Astrocyte (in vitro differentiated cells and primary cell): ENCODE measurements at places on chromosomes 5 and 9.

GRCh38 chr5:28215091-28215490 lies 1176.7 kb upstream of the CDH9 start:
- no peak for DNase-seq

- DNase-seq: no peak
Measured at GRCh38 chr9:105419816-105420597, 27.8 kb upstream of the FSD1L start.

GRCh38 chr5:51495672-51496071 lies 112.4 kb downstream of the ISL1 start:
- peak; percentile 78 for DNase-seq

GRCh38 chr9:126341902-126342301 lies 15.3 kb downstream of the MVB12B start:
- no peak for DNase-seq

DNA sequence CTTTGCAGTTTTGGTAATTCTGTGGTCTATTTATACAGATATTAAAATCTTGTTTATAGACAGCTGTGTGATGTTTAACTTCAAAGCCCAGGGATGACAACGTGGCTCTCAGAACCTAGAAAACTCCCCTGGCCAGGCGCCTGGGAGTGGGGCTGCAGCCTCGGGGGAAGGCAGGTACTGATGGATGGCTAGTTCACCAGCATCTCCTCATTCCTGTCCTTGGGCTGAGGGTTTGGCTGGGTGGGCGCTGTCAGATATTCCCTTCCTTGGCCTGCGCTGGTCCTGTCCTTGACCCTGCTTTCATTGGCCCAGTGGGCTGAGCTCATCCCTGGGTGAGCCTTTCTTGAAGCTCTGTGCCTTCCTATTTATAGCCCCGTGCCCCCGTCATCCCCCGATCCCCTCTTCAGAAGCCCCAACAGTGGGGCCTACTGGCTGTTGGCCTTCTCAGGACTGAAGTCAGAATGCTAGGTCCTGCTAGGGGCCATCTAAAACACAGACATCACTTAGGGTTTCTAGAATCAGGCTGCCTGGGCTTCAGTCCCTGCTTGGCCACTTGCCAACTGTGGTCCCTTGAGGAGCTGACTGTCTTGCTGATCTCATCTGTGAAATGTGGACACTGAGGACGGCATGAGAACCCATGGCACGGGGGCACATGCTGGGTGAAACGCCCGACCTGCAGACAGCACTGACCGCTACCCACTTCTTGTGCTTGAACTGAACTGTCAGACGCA lies 20.9 kb downstream of the SH3GLB2 start:
- DNase-seq: no peak

DNA sequence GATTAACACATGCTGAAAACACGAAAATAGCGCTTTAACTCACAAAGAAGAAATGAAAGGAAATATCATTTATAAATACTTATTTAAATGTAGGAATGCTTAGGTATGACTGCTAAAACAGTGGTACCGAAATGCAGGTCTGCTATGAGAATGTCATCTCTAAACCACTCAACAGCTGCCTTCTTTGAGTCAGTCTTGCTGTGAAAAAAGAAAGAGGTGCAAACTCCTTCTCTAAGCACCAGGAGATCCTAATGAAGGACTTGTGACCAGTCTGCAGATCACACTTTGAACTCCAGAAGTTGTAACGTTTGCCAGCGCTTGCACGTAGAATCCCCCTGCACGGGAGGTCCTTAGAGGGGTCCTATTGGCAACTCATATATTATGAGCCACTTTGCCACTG lies 86.6 kb downstream of the TRIO start:
- no peak for DNase-seq

DNA sequence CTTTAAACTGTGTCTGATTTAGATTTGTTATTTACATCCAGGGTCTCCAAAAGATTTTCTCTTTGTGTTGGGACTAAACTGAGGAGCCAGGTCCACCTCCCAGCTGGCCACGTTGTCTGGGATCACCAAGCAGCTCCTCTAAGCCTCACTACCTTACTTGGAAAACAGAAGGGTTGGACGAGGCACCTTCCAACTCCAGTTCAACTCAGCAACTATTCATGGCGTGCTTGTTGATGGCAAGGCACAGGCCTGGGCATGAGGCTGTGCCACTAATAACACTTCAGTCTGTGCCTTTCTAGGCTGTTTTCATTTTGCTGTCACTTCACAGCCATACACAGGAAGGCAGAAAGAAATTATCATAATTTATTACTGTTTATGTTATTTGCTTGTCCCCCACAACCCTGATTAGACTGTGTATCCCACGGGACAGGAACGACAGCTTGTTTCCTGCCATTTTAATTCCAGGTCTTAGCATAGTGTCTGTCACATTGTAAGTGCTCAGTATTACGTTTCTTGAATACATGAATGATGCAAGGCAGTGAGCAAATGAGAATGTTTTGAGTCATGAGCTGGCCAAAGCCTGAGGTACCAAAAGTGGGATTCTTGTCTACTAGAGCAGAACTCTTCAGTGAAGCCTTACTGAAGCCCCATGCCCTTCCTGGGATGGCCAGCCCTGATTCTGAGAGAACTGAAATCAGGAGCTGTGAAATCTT lies 125.8 kb downstream of the GALNT10 start:
- DNase-seq: no peak

DNA sequence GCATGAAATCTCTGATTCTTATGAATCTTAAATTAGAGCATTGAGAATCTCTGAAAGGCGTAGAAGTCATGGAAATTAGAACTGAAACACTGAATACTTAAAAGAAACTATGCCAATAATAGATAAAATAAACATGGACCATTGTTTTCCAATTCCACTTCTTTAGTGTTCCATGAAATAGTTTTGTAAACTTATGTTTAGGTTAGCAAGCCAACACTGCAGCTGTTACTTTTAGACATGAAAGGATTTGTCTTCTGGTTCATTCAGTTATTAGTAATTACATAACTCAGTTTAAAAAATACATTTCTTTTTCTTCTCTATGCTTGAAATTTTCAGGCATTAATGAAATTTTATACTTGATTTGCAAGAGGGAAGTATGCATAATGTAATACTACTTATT lies 733.4 kb upstream of the NUDT12 start:
- no peak for DNase-seq

- DNase-seq: no peak
Measured at GRCh38 chr5:160500786-160501779, 79.4 kb downstream of the PTTG1 start.

DNA sequence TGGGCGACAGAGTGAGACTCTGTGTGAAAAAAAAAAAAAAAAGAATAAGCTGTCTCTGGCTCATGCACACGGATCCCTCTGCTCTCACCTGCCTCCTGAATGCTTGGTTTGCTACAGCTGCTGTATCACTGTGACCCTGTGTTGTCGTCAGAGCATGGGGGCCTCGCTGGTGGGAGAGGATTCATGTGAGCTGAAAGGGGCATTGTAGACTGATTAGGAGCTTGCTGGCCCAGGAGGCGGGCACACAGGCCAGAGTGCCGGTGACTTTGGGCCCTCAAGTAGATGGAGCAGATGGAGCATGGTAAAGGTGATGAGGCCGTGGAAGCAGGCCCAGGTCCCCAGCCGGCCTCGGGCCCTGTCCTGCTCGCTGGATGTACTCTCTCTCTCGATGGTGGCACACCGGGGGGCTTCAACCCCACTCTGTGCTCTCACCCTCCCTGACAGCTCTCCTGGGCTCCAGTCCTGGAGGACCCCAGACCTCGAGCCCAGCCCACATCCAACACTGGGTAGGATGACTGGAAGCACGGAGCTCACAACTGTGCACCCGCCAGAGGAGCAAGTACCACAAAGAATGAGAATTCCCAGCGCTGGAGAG lies 7.1 kb downstream of the FLT4 start:
- no peak for DNase-seq

DNA sequence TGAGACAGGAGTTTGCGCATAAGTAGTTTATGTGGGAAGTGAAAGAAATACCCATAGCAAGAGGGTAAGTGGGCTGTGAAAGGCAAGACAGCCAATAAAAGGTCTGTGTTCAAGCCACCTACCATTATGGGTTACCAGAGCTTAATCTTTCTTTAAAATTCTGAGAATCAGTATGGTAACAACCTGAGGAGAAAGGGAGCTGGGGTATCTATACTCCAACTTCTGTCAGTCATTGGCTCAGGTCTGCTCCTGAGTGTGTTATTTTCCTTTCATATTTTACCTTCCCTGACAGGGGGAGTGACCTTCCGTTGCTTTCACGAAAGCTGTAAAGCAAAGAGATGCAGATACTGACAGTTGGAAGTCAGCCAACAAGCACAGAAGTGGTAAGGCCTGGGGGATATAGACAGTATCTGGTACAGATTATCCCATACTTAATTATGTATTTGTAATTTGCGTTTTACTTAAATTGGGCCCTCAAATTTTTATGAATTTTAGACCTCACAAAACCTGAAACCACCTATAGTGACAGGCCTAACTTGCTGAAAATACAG lies 233.4 kb downstream of the RAB3C start:
- no peak for DNase-seq

GRCh38 chr5:159207686-159208513 lies 1.5 kb downstream of the RNF145 start:
- DNase-seq: peak; percentile 89

DNA sequence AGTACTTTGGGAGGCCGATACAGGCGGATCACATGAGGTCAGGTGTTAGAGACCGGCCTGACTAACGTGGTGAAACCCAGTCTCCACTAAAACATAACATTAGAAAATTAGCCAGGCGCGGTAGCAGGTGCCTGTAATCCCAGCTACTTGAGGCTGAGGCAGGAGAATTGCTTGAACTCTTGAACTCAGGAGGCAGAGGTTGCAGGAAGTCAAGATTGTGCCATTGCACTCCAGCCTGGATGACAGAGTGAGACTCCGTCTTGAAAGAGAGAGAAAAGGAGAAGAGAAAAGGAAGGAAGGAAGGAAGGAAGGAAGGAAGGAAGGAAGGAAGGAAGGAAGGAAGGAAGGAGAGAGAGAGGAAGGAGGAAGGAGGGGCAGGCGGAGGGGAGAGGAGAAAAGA lies 45.1 kb downstream of the MYO10 start:
- DNase-seq: no peak

DNA sequence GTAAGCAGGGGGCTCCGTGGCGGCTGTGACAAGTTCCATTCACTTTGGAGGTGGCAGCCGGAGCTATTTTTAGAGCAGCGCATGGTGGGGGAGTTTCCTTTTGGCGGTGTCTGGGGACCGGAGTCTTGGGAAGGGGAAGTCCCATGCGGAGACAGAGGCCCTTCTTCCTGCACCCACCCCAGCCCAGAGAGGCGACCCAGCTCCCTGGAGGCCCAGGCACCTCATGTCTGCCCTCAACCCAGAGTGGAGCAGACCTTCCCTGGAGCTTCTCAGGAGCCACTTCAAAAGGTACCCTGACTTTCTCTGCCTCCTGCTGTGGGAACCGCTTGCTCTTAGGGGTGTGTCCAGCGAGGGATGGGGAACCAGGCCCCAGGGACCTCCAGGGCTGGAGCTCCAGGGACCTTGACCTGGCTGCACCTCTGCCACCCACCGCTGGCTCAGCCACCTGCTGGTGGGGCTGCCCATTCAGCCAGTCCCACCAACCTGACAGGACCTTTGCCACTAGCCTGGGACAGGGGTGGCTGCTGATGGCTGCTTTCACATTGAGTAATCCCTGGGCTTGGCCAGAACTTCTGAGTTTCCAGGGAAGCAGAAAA lies 34.1 kb downstream of the NEK6 start:
- no peak for DNase-seq

GRCh38 chr5:9104571-9105339 lies 441.1 kb downstream of the SEMA5A start:
- peak; percentile 51 for DNase-seq

DNA sequence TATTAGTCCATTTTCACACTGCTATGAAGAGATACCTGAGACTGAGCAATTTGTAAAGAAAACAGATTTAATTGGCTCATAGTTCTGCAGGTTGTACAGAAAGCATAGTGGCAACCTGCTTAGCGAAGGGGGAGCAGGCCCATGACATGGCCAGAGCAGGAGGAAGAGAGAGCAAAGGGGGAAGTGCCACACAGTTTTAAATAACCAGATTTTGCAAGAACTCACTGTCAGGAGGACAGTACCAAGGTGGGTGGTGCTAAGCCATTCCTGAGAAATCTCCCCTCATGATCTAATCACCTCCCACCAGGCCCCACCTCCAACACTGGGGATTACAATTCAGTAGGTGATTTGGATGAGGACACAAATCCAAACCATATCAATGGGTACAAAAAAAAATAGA lies 16.8 kb upstream of the PCSK5 start:
- no peak for DNase-seq

- no peak for DNase-seq
Measured at GRCh38 chr9:18384066-18384465, 89.9 kb upstream of the ADAMTSL1 start.

DNA sequence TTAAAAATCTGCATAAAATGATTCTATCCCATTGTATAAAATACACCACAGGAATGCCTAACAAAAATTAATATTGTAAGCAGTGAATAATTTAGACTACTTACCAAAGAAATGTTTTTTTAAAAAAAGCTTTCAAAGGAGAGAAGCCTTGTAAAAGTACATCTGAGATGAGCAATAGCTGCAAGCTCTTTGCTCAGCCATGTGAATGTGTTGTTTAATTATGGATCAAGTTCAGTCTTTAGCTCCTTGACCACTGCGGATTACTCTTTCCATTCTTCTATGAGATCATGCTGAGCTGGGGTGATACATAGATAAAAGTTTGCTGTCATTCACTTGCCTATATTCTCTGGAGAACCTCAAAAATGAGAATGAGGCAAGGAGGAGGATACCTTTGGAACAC lies 782.4 kb upstream of the ZNF608 start:
- peak; percentile 27 for DNase-seq

GRCh38 chr9:116868201-116868600 lies 181.1 kb downstream of the TRIM32 start:
- no peak for DNase-seq

GRCh38 chr9:3682186-3682585 lies 156.4 kb upstream of the RFX3 start:
- DNase-seq: no peak

DNA sequence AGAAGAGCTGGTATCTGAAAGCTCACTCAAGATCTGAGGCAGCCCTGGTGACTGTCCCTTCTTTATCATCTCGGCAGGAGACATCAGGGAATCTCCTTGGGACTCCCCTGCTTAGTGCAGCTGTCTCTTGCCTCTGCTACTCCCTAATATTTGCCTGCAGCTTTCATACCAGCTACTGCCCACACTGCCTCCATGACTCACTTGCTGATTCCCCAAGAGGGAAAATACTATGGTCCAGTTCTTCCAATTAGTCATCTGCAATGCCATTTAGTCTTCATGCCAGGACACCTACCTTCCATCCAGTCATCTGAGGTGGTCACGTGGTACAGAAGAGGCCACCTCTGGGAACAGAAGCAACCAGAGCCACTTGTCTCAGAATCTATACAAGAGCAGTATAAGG lies 270.8 kb downstream of the NTRK2 start:
- peak; percentile 50 for DNase-seq

- DNase-seq: peak; percentile 39
Measured at GRCh38 chr5:178204935-178205748, 809 bp downstream of the HNRNPAB start.

- DNase-seq: no peak
Measured at GRCh38 chr9:103625161-103625804, 468.8 kb upstream of the SMC2 start.

DNA sequence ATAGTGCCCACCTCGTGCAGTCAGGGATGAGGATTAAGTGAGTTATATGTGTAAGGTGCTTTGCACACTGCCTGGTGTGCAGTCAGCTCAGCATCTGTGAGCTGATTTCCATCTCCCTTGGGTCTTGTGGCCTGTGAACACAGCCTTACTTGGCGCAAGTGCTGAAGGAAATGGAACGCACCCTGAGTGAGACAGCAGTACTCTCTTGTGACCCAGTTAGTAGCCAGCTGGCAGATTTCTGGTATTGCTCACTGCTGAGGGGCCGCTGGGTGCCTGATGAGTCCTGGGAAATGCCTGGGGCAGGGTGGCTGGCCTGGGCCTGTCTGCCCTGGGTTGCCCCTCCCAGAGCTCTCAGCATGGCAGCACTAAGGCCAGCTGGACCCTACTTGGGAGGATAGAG lies 90.9 kb upstream of the BOD1 start:
- DNase-seq: peak; percentile 56
